ENCODE measurements at places on chromosomes 16 and 17.
A peak's percentile ranks its signal among the peaks of the same experiment; 100 is the strongest.

GRCh38 chr17:77783991-77784820 lies 174.3 kb upstream of the TNRC6C start:
- DNase-seq, result peak; percentile 87

DNA sequence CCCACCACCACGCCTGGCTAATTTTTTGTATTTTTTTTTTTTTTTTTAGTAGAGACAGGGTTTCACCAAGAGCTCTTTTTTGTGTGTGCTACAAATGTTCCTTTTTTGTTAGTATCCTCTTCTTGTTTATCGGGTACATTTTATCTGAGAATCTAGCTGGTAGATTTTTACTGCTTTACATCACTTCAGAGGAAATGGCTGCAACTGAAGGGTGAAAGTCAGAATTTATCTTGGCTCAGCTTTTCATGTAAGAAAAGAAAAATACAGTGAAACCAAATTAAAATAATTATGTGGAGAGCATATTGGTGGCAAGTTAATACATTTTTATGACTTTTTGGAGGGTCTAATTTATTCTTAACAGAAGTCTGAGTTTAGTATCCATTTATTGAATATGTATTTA lies 26.0 kb downstream of the CBFB start:
- no peak for DNase-seq

DNA sequence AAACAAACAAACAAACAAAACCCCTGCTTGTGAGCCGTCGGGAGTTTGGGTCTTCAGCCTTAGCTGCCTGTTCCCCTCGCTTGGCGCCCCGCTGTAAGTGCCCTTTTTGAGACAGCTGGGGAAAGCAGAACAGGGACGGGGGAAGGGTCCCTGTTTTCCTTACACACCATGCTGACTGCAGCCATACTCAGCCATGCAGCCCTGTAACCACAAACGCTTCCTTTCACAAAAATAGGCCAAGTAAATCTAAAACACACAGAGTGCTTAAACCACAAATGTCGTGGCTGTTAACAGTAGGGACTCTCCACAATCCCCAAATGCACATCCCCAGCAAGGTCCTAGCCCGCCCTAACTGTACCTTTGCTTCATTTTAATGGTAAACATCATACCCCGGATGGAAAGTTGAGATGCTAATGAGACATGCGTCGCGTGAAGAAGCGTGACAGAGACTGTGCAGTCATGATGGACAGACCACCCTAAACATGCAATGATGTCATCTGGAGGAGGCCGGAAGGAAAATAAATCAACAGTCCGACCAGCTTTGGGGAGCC lies 129.9 kb downstream of the MGAT5B start:
- peak; percentile 84 for DNase-seq

- no peak for DNase-seq
Measured at GRCh38 chr17:77798031-77798430, 160.5 kb upstream of the TNRC6C start.

DNA sequence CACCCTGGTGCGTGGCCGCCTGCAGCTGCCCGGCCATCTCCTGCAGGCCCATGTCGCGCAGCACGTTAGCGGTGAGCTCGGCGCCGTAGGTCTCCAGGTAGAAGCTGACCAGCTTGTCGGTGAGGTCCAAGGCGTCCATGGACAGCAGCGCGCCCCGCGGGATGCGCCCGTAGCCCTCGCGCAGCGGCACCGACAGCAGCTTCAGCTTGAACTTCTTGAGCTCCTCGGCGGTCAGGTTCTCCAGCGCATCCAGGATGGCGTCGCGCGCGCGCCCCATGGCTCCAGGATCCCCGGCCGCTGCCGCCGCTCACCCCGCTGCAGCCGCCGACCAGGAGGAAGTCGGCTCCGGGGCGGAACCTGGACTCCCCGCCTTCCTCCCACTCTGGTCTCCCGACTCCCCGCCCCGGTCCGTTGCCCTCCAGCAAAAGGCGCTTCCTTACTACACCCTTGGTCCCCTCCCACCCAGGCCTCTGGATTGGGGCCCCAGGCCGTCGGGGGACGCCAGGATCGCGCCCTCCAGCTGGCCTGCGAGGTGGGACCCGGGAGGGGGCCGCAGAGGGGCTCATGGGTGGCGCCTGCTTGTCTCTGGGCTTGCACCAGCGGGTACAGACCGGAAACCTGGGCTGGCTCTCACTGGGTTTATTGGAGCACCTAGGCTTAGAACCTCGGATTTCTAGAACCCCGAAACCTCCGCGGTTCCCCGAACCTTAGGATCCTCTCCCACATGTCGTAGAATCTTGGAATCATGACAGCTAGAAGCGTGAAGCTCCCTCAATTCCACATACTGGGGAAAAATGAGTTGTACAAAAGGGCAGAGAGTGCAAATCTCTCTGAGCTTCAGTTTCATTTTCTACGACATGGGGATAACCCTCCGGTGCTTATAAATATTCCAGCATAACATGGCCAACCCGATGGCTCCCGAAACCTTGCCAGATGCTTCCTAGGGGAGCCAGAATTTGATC lies at the start of gene PYCARD:
PYCARD (minus strand) TSS at position 347 of the 962 bp plus-strand sequence; CDS start at position 277, 70 bp downstream.
- DNase-seq, result no peak

DNA sequence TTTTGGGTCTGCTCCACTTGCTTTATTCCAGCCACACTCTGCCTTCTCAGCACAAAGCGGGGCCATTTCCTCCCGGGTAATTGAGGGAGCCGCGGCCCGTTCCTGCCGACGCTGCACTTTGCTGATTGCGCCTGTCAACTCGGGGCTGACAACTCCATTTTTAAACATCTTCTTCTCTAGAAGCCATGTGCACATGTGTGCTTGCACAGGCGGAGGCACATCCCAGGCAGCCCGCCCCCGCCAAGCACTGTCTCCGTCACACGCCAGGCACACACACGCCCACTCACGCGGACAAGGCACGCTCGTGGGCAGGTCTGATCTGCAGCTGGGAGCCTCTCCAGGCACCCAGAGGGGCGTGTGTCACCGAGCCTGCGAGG lies 63.2 kb downstream of the ENGASE start:
- no peak for DNase-seq

GRCh38 chr16:71853413-71853812 lies 7.6 kb downstream of the ATXN1L start:
- no peak for DNase-seq

Data from CD4-positive, alpha-beta T cell treated with Interleukin-4 for 4 hours (primary cell).